ENCODE measurements at places on chromosomes 6 and 20.

- peak; percentile 47 for DNase-seq
Observed at GRCh38 chr6:35681298-35681697, 7.4 kb downstream of the FKBP5 start.

DNA sequence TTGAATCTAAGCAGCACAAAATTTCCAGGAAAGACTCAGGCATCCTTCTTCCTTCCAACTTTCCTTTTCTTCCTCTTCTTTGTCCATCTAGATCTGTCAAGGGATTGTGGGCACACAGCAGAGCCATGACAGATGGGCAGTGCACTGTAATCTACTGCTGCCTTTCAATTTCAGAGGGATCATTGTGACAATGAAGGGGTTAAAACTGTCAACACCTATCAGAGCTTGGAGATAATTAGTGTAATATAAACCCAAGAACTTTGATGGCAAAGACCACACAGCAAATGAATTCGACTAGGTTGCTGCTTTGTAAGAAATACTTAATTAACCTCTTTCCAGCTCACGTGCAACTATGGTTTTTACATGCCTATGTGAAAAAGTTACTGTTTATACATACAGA is 55.0 kb downstream of the SAMD5 start:
- no peak for DNase-seq

- DNase-seq: peak; percentile 88
Observed at GRCh38 chr6:30326526-30327231, at the start of gene TRIM39. TRIM39 (plus strand) TSS chr6:30326927; CDS start chr6:30329318, 2,391 bp downstream.

DNA sequence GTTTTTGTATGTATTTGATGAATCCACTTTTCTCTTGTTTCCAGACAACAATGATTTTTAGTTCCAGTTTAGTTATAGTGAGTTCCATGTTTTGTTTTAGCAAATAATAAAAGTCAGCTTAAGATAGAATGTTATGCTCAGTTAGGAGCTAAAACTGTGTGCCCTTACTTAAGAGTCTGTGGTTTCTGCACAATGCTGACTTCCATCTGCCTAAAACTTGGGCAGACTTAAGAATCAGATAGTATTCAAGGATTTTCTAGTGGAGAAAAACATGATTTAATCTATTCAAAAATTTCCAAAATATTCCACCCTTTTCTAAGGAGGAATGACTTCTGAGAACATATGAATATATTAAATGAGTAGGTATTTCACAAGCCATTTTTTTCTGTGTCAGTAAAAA is 32.8 kb downstream of the LAMA4 start:
- no peak for DNase-seq

DNA sequence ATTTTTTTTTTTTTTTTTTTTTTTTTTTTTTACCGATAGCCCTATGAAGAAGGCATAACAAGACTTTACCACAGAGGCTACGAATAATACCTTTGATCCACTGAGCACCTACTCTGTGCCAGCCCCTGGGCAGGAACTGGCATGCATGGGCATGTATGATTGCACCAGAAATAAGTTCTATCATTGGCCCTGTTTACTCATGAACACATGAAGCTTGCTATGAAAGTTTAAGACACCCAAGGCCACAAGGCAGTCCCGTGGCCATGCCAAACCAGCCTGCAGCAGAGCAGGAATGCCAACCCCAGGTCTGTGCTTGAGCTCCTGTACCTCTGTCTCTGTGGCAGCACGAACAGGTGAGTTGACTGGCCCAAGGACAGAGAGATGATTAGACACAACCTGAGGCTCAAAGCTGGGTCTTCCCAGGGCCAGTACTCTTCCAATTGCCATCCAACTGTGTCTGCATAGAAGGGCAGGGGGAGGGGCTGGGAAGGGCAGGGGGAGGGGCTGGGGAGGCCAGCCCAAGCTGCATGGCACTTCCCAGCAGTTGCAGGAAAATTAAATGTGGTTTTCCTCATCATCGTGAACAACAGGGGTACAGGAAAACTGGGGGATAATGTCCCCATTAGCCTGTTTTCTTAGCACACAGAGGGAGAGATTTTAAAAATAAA is 63.5 kb downstream of the LRFN2 start:
- DNase-seq: no peak

DNA sequence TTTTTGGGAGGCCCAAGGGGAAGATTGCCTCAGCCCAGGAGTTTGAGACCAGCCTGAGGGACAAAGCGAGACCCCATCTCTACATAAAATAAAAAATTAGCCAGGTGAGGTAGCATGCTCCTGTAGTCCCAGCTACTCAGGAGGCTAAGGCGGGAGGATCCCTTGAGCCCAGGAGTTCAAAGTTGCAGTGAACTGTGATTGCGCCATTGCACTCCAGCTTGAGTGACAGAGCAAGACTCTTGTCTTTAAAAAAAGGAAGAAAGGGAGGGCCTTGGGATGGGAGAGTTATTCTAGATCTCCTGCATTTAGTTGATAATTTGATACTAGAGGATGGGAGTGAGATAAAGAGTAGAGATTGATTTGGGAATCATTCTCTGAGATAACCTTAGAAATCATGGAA is 68.1 kb downstream of the ITCH start:
- no peak for DNase-seq

- DNase-seq: no peak
Observed at GRCh38 chr6:79607000-79607399, 24.1 kb upstream of the SH3BGRL2 start.

- no peak for DNase-seq
Observed at GRCh38 chr20:48220033-48220633, 434.9 kb upstream of the SULF2 start.

- DNase-seq: no peak
Observed at GRCh38 chr6:168129292-168130167, 50.5 kb upstream of the FRMD1 start.

- DNase-seq: no peak
Observed at GRCh38 chr6:45491874-45492273, 114.1 kb upstream of the SUPT3H start.

GRCh38 chr6:170471491-170471890 is 81.6 kb downstream of the PSMB1 start:
- no peak for DNase-seq

- peak; percentile 37 for DNase-seq
Observed at GRCh38 chr6:41571021-41571780, 25.0 kb downstream of the FOXP4 start.

DNA sequence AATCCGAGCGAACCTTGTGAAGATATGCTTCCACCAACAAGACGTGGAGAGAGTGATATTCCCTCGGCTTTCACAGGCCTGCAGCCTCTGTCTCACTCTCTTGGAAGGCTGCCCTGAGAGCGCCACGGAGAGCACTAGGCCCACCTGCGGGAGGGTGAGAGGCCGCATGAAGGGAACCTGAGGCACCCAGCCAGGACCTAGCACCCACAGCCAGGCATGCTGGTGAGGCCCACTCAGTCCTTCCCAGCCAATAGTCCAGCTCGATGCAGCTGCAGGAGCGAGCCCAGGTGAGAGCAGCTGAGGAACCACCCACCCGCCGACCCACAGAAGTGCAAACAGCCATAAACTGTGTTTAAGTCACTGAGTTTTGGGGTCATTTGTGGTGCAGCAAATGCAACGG is 227.2 kb downstream of the QKI start:
- no peak for DNase-seq

GRCh38 chr6:42118162-42119001 is 24.0 kb downstream of the C6orf132 start:
- DNase-seq: no peak

- DNase-seq: no peak
Observed at GRCh38 chr6:41674231-41675000, 36.1 kb downstream of the MDFI start.

- DNase-seq: no peak
Observed at GRCh38 chr6:39841291-39841690, 49.1 kb downstream of the DAAM2 start.

DNA sequence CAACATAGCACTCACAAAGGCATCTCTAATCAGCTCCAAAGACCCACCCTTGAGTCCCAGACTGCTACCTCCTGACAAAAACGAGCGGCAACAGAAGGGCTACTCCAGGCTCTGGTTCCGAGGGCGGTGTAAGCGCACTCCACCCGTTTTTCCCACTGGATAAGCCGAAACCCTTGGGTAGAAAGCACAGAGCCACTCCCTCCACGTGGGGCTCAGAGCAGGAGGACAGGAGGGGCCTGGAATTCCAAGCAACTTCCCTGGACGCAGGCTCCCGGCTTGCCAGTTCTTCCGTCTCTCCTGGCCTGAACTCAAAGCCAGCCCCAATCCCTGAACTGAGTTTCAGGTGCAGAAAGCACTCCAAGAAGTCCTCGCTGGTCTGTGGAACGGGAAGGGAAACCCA is 7.4 kb downstream of the GMEB2 start:
- DNase-seq: no peak

GRCh38 chr6:151692216-151692615 is 115.3 kb upstream of the ESR1 start:
- no peak for DNase-seq

DNA sequence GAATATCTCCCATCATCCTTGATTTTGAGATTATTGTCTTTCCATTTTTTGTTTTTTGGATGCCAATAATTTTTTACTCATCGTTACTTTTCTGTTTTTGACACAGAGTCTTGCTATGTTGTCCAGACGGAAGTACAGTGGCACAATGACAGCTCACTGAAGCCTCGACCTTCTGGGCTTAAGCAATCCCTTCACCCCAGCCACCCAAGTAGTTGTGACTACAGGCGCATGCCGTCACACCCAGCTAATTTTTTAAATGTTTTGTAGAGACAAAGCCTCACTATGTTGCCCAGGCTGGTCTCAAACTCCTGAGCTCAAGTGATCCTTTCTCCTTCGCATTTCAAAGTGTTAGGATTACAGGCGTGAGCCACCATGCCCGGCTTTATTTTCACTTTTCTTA is 602.4 kb upstream of the AGPAT4 start:
- DNase-seq: no peak

- no peak for DNase-seq
Observed at GRCh38 chr6:111598181-111598580, 7.5 kb downstream of the TRAF3IP2 start.

DNA sequence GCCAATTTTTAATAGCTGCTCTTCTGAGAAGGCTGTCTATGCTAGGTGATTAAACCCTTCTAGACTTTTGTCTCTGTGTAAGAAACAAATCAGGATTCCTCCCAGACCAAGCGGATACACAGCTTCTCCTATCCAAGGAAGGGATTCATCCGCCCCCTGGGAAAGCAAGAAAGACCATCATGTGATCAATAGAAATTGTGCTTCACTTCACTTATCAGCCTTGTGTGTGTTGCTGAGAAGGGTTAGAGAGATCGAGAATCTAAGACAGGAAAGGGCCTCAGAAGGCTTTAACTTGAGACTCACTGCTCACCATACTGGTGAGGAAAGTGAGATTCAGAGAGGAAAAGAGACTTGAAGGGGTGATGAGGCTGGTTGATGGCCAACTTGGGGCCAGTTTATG is 1.5 kb downstream of the ABCC10 start:
- no peak for DNase-seq

DNA sequence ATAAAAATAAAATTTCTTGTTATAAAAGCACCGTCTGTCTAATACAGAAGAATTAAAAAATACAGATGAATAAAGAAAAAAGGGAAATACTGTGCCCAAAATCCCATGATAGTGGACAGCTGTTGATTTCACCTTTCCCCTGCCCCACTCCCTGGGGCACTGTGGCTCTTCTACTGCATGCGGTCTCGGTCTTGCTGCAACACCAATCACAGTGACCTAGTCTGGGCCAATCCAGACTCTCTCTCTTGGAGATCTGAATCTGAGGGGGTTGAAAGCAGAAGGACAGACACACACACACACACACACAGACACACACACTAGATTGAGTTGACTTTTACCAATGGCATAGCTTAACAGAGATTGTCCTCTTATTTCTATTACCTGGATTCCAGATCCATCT is 70.5 kb upstream of the FYN start:
- no peak for DNase-seq

DNA sequence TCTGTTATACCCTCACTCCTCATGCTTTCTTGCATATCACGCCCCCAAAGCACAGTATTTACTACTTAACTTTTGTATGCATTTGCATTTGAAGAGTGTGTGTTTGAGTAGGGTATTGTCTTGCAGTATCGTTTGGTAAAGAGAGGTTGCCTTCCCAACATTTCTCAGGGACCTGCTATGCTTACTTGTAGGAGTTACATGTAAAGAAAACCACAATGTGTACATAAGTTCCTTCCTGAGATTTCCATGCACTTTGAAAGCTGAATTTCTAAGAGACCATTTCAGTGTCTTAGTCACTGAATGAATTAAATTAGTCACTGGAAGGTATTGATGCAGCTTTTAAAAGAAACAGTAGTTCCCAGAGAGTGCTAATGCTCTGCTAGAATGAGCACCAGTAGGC is 159.3 kb upstream of the LAMA2 start:
- no peak for DNase-seq

- no peak for DNase-seq
Observed at GRCh38 chr6:34106900-34107299, 39.0 kb downstream of the GRM4 start.

- DNase-seq: no peak
Observed at GRCh38 chr20:6051505-6051904, 2.4 kb downstream of the LRRN4 start.

GRCh38 chr20:37336369-37337207 is 9.4 kb upstream of the SRC start:
- DNase-seq: peak; percentile 68
